ENCODE measurements at places on chromosomes 2 and 18.

- DNase-seq, result no peak
These were observed 6.1 kb upstream of the CCDC102B start for GRCh38 chr18:68791801-68792200.

DNA sequence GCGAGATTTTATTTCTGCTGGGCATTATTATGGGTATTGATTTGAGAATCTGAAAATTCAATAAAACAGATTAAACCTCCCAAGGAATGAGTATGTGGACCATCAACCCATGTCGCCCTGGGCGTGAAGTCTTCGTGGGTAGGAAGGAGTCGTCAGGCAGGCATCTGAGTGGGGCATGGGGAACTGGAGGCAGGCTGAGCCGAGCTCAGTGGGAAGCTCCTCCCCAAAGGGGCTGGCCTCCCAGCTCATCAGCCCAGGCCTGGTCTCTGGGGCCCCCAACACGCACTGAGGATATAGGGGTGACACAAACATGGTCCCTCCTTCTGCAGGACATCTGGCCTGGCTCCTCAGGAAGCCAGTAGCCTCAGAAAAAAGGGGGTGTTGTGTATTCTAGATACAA lies 265.2 kb downstream of the TFCP2L1 start:
- DNase-seq, result no peak

DNA sequence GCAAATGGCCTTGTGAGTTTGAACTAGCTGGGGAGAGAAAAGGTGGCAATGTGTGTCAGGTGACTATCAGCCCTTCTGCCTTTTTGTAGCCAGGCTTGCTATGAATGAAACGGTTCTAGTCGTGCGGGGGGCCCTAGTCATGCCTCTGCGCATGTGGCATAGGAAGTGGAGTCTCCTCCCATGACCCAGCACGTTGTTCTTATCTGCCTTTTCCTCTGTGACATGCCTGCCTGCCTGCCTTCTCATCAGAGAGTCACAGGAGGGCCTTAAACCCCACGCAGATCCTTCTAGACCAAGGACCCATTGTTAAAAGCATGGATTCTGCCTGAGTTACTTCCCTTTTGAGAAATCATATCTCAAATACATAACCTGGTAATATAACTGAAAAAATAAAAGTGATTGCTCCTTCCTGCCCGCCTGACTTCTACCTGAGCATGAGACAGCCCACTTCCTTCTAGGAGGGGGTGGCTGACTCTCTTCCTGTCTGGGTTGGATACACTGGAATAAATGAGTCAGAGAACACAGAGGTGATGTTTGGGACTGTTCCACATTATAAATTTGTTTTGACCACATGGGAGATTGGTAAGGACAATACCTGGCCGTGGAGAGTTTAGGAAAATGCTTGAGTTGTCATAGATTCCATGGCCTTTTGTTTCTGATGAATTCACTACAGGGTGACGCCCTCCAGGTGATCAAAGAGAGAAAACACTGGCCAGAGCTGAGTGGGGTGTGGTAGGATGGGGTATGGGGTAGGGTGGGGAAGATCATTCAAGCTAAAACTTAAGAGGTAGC lies 49.8 kb downstream of the FBLN7 start:
- DNase-seq, result peak; percentile 61

DNA sequence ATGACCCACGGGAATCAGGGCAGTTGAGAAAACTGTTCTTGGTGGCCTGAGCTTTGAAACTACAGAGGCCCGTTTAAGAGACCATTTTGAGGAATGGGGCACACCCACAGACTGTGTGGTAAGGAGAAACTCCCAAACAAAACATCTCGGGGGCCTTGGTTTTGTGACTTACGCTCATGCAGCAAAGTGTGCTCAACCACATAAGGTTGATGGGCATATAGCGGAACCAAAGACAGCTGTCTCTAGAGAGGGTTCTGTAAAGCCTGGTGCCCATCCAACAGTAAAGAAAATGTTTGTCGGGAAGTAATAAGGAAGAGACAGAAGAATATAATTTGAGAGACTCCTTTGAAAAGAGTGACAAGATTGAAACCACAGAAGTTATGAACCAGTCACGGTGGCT lies 5.4 kb downstream of the MRO start:
- DNase-seq, result no peak

DNA sequence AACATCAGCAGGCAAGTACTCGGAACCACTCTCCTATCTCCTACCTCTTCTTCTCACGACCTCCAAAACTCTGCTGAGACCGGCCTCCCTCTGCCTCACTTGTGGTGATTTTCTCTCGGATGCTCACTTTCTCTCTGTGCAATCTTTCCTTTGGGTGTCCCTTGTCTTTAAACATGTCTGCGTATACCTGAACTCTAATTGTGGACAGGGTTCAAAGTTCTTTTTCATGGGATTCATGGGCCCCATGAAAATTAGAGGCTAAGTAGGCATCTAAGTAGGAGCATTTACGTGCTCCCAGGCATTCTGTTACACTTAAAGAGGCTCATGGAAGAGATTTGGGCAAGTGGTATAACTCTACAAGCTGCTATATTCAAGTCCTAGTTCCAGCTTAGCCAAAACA lies 2.1 kb upstream of the PPP1CB start:
- DNase-seq, result no peak

Measured in GM20000 (cell line).